Left lung (tissue), 14 donors: ENCODE measurements at places on chromosomes 13 and 19.
A peak's percentile ranks its signal among the peaks of the same experiment; 100 is the strongest.

DNA sequence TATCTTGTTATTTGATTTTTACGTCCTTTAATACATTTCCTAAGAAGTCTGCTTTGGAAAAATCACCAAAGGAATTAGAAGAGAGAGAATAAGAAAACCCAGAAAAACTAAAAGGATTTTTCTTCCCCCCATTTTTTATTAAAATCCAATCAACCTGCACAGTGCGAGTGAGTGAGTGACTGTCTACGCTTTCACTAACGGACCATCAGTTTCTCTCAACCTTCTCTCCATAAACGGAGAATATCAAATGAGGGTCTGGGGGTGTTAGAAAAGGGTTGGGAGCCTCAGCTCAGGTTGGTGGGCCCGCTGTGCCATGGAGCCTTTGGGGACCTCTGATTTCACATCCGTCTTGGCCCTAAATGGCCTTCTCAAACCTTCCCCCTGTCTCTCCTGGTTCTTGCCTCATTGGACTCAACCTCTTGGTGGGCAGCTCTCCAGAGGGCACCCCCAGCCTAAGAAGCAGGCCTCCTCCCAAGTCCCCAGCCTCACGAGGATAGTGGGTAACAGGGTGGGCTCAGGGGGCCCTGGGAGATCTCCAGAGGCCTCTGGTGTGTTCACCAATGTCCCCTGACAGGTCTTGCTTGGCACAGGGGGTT, 763 bp upstream of the LRP3 start:
- DNase-seq, result peak; percentile 19

GRCh38 chr19:29537181-29537580, 11.4 kb downstream of the VSTM2B start:
- no peak for DNase-seq

DNA sequence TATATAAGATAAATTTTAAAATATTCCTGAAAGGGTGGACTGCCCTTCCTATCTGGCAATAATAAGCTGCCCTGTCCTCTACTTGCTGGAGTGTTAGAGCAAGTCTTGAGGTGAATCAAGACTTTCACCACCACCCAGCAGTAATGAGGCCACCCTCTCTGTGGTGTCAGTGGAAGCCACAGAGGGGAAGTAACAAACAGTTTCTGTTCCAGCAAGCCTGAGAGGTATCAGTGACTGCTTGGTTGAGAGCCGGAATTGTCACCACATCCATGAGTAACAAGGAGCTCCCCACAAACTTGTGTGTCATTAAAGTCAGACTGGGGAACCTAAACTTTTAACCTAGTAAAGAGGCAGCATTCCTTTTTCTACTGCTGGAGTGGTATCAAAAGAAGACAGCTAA, 532.7 kb upstream of the SPRY2 start:
- no peak for DNase-seq

- DNase-seq, result peak; percentile 54
Observed at GRCh38 chr13:113232208-113233003, 23.0 kb downstream of the CUL4A start.

DNA sequence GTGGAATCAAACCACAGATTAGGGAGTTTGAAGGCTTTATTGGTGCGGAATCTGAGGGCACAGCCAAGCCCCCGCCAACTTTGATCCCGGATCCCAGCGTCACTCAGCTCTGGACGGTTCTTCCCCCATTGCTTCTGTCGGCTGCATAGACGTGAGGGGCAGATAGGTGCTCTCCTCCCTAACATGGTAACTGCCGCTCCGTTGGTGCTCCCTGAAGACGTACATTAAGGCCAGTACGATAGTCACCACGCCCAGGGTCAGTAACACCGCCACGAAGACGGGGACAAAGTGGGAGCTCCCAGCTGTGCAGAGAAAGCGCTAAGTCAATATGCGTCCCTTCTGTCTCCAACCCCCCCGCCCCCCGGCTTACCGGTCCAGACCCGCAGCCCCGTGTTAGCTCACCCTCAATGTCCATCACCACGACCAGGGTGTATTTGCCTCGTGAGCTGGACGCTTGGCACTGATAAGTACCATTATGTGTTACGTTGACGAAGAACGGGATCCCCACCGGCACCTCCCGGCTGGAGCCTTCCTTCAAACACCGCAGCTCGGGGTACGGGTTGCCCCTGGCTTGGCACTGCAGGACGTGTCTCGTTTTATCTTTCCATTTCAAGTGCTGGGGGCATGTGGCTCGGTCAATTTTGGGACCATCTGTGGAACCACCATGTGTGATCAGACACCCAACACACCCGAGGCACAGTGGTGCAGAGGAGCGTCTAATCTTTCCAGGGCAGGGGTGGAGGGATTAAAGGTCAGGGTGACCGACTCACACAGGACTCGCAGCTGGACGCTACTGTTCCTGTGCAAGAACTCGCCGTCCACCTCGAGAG, 644 bp upstream of the RAVER1 start:
- no peak for DNase-seq
